ENCODE measurements at places on chromosomes 11 and 22.

DNA sequence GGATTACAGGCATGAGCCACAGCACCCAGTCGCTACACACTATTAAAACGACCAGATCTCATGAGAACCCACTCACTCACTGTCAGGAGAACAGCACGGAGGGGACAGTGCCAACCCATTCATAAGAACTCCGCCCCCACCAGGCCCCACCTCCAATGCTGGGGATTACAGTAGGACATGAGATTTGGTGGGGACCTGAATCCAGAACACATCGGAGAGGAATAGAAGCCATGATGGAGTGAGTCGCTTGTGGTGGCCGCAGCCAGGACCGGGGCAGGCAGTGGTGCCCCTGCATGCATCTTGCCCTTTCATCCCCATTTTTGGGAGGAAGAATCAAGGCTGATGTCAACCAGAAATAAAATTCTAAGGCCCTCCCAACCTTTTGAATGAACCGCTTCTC lies 8.7 kb downstream of the NADSYN1 start:
- DNase-seq: no peak

DNA sequence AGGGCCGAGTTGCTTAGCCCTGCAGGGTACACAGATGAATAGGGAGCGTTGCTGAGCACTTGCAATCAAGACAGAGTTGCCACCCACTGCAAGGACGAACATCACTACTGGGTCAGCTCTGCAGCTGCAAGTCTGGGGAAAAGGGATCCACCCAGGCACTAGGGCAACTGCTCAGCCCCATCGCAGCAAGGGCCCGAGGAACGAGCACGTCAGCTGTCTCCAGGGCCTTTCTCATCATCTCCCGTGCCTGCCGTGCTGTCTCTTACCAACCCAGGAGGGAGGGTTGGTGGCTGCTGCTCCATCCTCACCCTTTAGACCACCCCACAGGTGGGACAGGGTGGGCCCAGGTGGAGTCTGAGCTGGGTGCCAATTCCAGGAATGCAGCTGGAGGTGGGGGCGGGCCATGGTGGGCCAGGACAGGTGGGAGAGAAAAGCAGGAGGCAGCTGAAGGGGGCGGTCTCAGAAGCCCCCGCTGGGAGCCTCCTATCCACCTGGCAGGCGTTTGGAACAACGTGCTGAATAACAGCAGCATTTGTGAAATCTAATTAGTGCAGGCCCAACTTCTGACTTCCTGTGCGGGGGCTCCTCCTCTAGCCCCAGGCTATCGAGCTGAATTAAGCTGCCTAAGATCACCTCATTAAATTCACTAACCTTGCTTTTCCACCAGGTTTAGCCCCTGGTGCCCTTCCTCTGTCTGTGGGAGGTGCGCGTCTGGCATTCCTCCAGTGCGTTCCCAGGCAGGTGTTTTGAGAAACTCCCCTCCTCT lies 252.5 kb downstream of the ST3GAL4 start:
- DNase-seq: no peak

DNA sequence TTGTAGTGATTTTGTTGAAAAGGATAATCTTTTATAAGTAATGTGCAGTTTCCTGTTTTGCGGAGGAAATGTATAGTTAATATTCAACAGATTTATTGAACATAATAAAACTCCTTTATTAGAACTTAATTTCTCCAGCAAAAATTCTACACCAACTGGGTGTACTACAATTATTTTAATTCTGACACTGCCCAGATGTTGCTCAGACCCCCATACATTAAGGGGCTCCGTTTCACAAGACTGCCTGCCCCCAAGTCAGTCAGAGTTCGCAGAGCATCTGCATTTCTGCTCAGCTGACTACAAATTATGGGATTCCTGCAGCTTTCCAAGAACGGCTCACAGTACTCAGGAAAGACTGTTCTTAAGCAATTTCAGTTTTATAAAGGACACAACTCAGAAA lies 6.2 kb downstream of the CEP57 start:
- DNase-seq: no peak

- peak; percentile 58 for DNase-seq
Observed at GRCh38 chr22:50548040-50548920, 2.6 kb downstream of the KLHDC7B start.

All from stimulated activated CD4-positive, alpha-beta T cell treated with anti-CD3 and anti-CD28 coated beads, Interleukin-12 subunit alpha, Interleukin-12 subunit beta, amount 100 ng/mL, for 4 hours (primary cell).